Activated naive CD8-positive, alpha-beta T cell treated with anti-CD3 and anti-CD28 coated beads, Interleukin-2, amount 10 ng/mL, durations not matched to agents 7 days and 5 days (primary cell): ENCODE measurements at places on chromosomes 7 and 10.

DNA sequence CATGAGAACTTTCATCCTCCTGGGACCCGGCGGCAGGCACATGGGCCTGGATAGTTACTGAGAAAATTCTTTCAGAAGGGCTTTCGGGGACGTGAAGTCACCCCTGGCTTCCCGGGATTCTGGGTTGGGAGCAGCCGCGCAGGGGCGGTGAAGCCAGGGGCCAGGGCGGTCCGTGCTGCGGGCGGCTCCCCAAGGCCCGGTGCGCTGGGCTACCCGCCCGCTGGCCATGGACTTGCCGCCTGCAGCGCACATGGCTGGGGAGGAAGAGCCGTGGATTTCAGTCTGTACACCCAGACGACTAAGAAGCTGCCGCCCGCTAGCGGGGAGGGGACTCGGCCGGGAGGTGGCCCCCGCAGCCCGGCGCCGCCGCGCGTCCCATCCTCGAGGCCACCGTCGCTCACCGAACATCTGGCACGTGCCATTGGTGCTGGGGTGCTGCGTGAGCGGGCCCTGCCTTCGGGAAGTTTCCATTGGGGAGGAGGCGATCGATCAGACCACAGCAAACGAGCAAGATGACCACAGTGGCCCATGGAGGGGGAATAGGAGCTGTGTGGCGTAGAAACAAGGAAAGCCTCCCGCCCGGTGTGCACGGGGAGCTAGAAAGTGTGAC is 64.5 kb downstream of the TMEM209 start:
- no peak for DNase-seq

DNA sequence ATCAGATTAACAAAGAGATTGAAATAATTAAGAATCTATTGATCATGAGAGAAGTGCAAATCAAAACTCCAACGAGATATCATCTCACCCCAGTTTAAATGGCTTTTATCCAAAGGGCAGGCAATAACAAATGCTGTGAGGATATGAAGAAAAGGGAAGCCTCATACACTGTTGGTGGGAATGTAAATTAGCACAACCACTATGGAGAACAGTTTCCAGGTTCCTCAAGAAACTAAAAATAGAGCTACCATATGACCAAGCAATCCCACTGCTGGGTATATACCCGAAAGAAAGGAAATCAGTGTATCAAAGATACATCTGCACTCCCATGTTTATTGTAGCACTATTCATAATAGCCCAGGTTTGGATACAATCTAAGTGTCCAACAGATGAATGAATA is 13.8 kb downstream of the FGL2 start:
- DNase-seq: no peak

- no peak for DNase-seq
Observed at GRCh38 chr10:110773693-110774068, 98.0 kb upstream of the PDCD4 start.

DNA sequence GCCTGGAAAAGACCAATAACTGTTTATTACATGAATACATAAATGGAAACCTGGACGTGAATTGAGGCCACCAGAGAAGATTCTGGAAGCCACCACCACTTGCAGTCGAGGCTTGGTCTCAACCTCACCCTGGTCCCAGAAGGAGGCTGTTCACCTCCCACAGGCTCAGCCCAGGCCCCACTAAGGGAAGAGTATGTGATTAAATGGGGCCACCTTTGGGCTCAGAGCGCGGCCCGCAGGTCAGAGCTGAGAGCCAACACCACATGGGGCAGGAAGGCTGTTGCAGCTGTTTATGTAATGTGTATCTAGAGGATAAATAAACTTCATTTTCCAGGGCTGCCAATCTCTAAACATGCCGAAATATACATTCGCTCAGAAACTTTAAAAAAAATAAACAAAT is 17.6 kb upstream of the FGFR2 start:
- no peak for DNase-seq

DNA sequence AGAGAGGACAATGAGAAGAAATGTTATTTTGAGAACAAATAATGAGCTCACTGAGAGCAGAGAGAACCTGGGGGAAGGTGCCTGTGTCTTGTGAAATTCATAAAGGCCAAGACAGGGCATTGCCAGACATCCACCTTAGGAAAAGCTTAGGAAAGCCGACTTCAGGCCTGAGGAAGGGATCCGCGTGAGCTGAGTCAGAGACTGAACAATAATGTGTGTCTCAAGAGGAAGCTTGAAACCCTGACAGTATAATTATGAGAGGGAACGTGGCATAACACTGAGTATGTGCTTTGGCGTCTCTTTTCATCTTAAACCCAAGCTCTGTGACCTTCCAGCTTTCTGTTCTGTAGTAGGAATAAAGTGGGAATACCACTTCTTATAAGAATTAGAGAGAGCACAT is 307.2 kb downstream of the ACTR3B start:
- no peak for DNase-seq

DNA sequence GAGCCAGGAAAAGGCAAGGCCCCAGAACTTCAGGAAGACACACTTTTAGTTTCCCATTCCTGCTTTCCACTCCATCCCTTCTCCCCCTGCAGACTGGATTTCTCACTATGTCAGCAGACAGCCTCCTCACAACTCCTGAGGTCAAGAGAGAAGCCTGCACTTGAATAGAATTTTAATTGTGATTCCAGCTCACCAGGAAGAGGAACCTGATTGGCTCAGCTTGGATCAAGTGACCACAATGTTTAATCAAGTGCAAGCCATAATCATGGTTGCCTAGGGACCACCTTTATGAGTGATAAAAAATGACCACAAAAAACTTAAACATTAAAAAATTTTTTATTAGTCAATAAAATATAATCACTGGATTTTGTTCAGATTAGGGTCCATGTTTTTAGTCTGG is 244.7 kb upstream of the RHOBTB1 start:
- no peak for DNase-seq

- no peak for DNase-seq
Observed at GRCh38 chr7:132882714-132883428, 199.0 kb downstream of the CHCHD3 start.

GRCh38 chr10:91493313-91493712 is 83.2 kb downstream of the HECTD2 start:
- DNase-seq: no peak

DNA sequence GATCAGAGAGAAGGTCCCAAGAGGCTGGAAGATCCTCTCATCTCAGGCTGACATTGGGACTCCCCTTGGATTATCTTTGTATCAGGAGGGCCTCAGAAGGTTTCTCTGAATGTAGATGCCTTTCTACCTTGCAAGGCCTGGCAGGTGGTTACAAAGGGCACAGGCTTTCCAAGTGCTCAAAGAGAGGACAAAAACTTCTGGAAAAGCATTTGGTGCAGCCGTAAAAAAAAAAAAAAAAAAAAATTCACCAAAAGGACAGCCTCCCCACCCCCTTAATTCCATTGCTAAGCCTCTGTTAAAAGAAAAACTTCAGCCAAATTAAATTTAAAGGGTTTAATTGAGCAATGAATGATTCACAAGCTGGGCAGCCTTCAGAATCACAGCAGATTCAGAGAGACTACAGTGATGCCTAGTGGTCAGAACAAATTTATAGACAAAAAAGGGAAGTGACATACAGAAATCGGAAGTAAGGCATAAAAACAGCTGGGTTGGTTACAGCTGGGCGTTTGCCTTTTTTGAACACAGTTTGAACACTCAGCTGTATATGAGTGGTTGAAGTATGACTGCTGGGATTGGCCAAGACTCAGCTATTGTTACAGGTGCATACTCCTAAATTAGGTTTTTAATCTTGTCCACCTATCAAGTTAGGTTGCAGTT is 42.5 kb upstream of the LRGUK start:
- DNase-seq: no peak
